ENCODE measurements at places on chromosomes 7 and 10.

DNA sequence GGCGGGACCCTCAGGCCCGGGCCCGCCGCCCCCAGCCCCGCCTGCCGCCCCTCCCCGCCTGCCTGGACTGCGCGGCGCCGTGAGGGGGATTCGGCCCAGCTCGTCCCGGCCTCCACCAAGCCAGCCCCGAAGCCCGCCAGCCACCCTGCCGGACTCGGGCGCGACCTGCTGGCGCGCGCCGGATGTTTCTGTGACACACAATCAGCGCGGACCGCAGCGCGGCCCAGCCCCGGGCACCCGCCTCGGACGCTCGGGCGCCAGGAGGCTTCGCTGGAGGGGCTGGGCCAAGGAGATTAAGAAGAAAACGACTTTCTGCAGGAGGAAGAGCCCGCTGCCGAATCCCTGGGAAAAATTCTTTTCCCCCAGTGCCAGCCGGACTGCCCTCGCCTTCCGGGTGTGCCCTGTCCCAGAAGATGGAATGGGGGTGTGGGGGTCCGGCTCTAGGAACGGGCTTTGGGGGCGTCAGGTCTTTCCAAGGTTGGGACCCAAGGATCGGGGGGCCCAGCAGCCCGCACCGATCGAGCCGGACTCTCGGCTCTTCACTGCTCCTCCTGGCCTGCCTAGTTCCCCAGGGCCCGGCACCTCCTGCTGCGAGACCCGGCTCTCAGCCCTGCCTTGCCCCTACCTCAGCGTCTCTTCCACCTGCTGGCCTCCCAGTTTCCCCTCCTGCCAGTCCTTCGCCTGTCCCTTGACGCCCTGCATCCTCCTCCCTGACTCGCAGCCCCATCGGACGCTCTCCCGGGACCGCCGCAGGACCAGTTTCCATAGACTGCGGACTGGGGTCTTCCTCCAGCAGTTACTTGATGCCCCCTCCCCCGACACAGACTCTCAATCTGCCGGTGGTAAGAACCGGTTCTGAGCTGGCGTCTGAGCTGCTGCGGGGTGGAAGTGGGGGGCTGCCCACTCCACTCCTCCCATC lies 82.7 kb downstream of the PAX2 start:
- DNase-seq, result no peak

- no peak for DNase-seq
These were observed 149.6 kb upstream of the MEOX2 start for GRCh38 chr7:15836041-15836440.

DNA sequence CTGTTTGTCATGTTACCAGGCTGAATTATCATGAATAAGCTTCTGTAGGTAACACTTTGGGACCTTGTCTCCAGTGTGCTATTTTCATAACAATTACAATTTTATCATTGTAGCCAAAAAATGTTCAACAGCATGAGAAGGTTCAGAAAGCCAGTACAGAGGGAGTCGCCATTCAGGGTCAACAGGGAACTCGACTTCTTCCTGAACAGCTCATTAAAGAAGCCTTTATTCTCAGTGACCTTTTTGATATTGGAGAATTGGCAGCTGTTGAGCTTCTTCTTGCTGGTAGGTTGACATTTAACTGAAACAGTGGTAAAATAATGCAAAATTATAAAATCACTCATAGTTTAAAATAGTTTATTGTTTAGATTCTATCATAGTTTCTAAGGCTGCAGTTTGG lies 15.8 kb downstream of the NUP205 start:
- no peak for DNase-seq

DNA sequence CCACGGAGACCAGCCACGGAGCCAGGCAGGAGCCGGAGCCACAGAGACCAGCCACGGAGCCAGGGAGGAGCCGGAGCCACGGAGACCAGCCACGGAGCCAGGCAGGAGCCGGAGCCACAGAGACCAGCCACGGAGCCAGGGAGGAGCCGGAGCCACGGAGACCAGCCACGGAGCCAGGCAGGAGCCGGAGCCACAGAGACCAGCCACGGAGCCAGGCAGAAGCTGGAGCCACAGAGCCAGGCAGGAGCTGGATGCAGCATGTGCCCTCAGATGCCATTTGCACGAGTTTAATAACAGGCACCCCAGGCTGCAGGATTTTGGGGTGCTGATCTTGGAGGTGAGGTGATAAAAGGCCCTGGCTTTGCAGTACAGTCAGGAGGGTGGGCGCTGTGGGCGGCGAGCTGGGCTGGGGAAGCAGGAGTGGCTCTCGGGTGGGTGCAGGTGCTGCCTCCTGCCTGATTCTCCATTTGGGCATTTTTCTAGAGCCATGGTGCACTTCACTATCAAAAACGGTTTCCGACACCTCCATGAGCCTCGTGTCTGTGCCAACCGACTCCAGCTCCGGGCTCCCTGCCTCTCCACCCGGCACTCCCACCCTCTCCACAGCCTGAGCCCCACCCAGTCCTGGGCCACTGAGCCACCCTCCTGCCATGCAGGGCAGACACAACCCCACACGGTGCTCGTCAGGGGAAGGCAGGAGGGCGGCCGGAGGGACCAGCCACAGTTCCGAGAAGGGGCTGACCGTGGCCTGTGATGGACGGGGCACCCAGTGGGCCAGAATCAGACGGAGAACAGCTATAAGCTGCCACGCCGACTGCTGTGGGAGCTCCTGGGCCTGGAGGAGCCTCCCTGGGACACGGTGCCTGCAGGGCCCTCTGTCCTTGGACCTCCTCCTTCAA lies 40.8 kb upstream of the NKX6-2 start:
- no peak for DNase-seq

- no peak for DNase-seq
These were observed at the start of gene ASB15 for GRCh38 chr7:123601530-123601929. Gene ASB15 (plus strand): TSS chr7:123601821. CDS start chr7:123614503, 12,682 bp downstream.

DNA sequence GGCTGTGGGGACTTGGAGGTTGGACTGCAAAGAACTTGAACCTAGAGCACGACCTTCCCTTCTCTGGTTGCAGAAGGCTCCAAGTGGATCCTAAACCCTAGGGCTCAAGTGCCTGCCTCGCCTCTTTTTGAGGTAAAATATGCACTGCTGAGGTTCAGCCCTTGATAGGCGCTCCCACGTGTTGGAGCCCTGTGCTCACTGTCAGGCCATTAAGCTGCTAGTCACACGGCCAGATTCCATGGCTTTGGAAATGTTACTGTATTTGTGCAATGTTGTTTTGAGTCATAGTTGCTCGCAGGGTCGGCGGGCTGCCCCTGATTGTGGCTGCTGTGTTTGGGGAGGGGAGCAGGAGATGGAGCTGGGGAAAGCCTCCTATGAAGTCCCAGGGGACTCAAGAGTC lies 39.8 kb upstream of the PCBD1 start:
- DNase-seq, result no peak

DNA sequence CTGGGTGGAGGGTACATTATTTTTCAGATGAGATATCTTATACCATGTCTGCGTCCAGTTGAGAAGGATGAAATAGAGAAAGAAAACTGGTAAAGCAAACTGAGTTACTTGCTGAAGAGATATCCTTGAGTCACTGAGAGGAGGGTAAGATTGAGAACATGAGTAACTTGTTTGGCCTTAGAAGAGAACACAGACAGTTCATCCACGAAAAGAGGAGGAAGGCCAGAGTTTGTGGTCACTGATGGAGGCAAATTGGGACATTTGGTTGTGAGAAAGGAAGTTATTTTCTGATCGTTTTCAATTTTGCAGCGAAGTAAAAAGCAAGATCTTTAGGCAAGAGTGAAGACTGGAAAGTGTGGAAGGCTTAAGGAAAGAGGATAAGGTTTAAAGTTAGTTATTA lies 15.6 kb downstream of the MBL2 start:
- no peak for DNase-seq

DNA sequence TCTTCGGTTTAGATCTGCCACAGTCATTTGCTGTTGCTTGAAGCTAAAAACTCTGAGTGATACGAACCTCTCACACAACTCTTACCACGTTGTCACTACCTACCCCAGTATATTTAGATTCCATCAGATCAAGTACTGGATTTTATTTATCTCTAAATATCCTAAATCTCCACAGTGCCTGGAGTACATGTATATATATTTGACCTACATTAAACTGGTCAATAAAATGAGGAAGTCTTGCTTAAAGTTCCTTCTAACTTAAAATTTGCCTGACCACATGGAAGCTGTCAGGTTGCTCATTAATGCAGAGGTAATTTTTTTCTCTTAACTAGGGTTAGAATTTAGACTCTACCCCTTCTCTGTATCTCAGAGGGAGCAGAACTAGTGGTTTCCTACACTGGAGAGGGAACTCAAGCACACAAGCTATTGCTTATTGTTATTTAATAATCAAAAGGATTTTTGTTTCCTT lies 3.1 kb upstream of the MACC1 start:
- DNase-seq, result no peak

DNA sequence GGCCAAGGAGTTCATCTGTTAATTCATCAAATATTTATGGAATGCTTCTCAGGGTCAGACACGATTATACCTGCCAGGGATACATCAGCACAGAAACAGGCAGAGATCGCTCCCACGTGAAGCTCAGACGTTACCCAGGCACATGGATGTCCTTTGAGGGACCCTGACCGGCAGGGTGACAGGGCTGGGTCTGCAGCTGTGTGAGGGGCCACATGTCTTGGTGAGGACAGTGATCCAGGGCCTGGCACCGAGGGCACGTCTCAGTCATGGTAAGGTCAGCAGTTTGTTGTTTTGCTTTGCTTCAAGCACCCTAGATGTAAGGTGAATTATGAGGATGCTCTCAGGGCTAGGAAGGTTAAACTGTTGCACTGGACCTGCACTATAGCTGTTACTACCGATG lies 227.9 kb downstream of the WDR37 start:
- no peak for DNase-seq

GRCh38 chr7:69748530-69748929 lies 150.3 kb downstream of the AUTS2 start:
- DNase-seq, result no peak

GRCh38 chr10:132870426-132870825 lies 71.9 kb downstream of the CFAP46 start:
- DNase-seq, result no peak

DNA sequence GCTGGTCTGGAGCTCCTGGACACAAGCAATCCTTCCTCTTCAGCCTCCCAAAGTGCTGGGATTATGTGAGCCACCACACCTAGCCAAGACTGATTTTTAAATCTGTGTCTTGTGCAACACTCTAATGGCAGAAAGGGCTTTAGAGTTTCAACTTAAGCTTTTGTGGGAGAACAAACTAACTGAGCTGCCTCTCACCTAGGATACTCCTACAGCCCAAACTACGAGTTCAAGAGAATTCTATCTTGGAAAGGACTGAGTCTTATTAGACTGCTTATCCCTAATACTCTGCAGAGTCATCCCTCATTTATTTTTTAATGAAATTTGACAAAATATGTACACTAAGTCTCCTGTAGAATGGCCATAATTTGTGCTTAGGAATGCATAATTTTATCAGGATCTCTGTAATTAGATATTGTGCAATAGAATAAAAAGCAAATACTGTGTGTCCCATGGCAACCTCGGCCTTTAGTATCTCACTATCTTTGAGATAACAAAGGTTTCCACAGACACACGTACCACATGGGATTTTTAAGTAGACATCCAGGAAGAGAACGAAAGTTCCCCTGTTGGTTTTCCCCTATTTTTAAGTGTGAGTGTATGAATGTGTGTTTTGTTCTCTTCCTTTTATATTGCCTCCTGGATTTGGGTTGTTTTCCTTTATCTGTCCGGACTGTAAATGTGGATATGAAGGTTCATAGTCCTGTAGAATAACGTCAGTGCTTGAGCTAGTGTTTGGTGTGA lies 199.4 kb upstream of the TCF7L2 start:
- no peak for DNase-seq

Data from cortex of kidney (tissue), 1 donor.